ENCODE measurements at places on chromosomes 5 and 9. TPM values are rescaled to one million over a fixed set of nuclear protein-coding genes. Genes with fewer than 3 reads are reported as not detected.

The PCDHGA3 gene
- polyA plus RNA-seq: 0.60 TPM

The SYNPO gene
- 18.6 TPM for polyA plus RNA-seq

The IRX2 gene
- polyA plus RNA-seq: 0.03 TPM

The RORB gene
- polyA plus RNA-seq: 0.03 TPM

The ZNF474 gene
- polyA plus RNA-seq: not detected

The MZB1 gene
- polyA plus RNA-seq: 29.2 TPM

The TMEM171 gene
- 46.8 TPM for polyA plus RNA-seq
